Caki2 (cell line): ENCODE measurements at places on chromosomes 12 and 14. TPM values are rescaled to one million over a fixed set of nuclear protein-coding genes. Genes with fewer than 3 reads are reported as not detected.

- no peak for DNase-seq
These were observed 430.2 kb upstream of the TMPO start for GRCh38 chr12:98085046-98085755.

Gene RPGRIP1
- not detected in 2 replicates for total RNA-seq

Gene IL31
- not detected in 2 replicates for total RNA-seq

DNA sequence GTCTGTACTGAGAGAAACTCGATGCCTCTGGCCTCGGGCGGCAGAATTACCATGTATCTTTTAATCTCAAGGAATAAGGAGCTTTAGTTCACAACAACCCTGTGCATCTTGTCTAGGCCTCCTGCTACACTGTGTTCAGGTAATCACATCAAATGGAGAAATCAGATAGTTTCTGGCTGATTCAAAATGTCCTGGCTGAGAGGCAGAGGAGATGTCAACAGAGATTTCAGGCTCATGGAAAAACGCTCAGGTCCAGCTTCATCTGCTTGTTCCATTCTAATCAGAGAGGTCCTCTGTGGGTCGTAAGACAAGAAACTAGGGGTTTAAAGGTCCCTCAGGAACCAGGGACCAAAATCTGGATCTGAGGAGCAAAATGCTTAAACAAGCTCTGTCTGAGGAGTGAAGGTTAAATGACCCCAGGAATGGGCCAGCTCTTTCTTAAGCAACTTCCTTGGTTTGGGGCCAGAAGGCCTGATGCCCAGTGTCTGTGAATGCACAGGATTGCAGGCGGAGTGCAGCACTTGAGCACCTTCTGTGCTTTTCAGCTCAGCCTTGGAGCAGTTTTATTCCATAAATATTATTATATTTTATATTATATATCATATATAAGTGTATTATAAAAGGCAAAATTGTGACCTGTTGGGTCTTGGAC lies 170.2 kb upstream of the PRICKLE1 start:
- no peak for DNase-seq

Gene E2F7
- total RNA-seq, result 2.5 and 4.7 TPM in 2 replicates

- no peak for DNase-seq
These were observed 381.4 kb downstream of the TMEM117 start for GRCh38 chr12:44217146-44217883.

Gene CRIP1
- not detected in 2 replicates for total RNA-seq

GRCh38 chr12:3931206-3931605 lies 58.0 kb upstream of the PARP11 start:
- no peak for DNase-seq

- DNase-seq, result no peak
These were observed 12.4 kb downstream of the SEC23A start for GRCh38 chr14:39090548-39091111.

Gene PPP4R4
- not detected in 2 replicates for total RNA-seq

Gene RASSF3
- 50.0 and 63.8 TPM in 2 replicates for total RNA-seq

GRCh38 chr12:69083689-69084088 lies 150.7 kb upstream of the CPM start:
- no peak for DNase-seq

- no peak for DNase-seq
These were observed 81.2 kb downstream of the CHGA start for GRCh38 chr14:93003945-93004698.

DNA sequence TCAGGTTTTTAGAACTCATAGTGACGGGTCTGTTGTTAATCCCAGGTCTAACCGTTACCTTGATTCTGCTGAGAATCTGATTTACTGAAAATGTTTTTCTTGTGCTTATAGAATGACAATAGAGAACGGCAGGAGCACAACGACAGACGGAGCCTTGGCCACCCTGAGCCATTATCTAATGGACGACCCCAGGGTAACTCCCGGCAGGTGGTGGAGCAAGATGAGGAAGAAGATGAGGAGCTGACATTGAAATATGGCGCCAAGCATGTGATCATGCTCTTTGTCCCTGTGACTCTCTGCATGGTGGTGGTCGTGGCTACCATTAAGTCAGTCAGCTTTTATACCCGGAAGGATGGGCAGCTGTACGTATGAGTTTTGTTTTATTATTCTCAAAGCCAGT lies 34.4 kb downstream of the PSEN1 start:
- no peak for DNase-seq

- DNase-seq, result no peak
These were observed 25.0 kb downstream of the RAB35 start for GRCh38 chr12:120091371-120092090.

GRCh38 chr14:69337984-69338383 lies 60.1 kb downstream of the ERH start:
- DNase-seq, result no peak

DNA sequence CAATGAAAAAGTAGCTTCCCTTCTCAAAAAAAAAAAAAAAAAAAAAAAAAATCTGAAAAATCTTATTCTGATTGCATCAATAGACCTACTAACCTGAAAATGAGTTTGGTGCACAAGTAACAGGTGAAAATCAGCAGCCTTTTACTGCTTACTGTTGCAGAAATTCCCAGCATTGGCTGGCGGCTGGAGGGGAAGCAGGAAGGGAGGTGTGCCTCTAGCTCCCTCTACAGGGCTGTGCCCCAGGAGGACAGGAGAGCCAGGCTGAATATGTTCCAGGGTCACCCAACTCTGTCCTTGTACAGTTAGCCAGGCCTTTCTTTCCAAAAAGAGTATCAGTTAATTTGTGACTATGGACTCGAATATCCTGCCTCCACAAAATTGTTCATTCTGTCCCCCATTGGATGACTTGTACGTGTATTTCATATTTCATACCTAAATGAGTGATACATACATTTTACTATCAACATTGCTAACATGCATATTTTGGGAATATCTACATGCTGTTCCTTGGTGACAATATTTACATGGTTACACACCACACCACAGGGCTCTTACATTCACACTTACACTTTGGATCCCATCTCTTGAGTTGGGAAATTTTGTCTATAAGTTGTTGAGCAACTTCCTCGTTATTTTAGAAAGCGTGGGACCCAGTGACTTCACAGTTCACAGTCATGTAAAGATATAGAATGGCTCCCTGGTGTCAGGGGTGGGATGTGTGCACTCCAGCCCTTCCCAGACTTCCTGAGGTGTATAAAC lies 124.8 kb downstream of the SAMD4A start:
- DNase-seq, result peak; percentile 50

GRCh38 chr12:129772501-129773493 lies 131.0 kb downstream of the TMEM132D start:
- peak; percentile 17 for DNase-seq

DNA sequence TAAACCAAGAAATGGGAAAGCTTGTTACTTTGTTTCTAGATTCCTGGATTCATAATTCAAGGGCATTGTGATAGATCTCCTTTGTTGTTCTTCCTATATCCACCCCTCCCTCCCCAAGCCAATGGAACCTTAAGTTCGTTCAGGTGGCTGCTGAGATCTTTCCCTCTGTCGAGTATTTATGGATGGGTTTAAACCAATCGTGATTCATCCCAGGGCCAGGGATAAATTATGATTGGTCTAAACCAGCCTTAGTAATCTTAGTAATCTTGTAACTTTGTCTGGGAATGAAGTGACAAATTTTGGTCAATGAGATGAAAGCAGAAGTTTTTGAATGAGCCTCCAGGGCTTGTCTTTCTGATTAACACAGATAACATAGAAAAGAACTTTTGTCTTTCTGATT lies 56.1 kb upstream of the PCED1B start:
- no peak for DNase-seq

DNA sequence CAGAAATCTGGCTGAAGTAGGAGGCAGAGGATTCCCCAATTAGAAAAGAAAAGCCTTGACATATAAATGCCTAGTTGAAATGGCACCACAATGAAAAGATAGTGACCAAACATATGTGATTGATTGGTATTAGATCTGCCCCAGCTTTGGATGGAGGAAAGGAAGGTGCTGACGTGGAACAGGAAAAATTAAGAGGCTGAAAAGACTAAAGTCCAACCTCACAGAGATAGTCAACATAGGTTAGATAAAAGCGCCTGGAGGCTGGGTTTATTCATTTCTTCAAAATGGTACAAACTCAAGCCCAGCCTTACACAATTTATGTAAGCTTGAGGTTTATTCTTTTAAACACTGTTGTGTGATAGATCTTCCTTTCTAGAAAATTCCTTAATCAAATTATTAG lies 129.6 kb downstream of the RPS29 start:
- DNase-seq, result no peak

- DNase-seq, result no peak
These were observed 213.4 kb upstream of the NUDT4 start for GRCh38 chr12:93164103-93164880.

Gene CD4
- not detected in 2 replicates for total RNA-seq

GRCh38 chr12:123139926-123140675 lies 10.8 kb downstream of the PITPNM2 start:
- peak; percentile 81 for DNase-seq

GRCh38 chr12:131221061-131221956 lies 267.6 kb downstream of the ADGRD1 start:
- no peak for DNase-seq

DNA sequence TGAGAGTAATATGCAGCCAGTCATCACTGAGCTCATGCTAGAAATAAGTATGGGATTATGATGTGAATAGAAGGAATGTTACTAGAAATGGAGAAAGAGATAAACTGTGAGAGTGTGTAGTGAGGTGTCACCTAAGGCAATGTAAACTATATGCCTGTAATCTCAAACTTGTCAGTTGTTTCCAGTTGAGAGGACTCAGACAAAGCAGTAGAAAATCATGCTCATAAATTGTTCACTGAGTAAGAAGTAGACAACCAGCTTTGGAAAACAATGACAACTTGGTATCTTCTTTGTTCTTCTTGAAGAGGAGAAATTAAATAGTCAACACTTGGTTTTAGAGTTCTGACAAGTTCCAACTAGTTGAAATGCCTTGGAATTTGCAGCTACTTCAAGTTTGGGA lies 148.5 kb upstream of the OR4E1 start:
- DNase-seq, result no peak

DNA sequence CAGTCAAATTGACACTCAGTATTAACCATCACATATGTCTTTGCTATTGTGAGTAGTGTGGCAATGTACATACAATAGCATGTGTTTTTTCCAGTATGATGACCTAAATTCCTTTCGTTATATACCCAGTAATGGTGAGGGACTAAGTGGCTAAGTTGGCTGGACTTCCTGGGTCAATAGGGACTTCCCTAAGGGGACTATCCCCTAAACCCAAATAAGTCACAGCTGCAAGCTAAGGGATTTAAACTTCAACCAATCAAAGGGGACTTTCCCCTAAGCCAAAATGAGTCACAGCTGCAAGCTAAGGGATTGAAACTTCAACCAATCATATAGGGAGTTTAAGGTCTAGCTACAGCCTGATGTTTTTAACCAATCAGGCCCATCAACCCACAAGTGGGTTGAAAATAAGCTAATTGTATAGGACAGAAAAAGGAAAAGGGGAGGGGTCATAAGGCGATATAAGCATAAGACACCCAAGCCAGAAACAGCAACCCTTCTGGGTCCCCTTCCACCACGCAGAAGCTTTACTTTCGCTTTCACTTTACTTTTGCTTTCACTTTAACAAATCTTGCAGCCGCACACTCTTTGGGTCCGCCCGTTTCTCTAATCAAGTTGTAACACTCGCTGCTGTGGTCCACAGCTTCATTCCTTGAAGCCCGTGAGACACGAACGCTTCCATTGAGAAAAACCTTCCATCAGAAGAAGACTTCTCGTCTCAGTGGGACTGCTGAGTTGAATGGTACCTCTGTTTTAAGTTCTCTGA lies 404.4 kb downstream of the FLRT2 start:
- peak; percentile 87 for DNase-seq

DNA sequence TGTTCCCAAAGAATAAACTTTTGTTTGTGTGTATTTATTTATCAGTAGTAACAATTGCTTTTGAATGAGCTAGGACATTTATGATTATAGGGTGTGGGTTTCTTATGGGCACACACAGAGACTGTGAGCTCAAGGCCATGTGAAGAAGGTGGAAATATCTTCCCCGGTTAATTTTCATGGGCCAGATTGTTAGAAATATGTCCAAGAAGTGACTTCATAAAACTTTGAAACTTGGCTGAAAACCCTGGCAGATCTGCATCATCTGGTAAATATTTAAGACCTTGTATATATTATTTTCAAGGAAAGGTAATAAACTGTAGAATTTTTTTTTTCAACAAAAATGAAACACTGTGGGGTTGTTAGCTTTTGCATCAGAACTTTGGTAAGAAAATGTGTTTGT lies 53.5 kb upstream of the RNU6-8 start:
- DNase-seq, result no peak

- DNase-seq, result no peak
These were observed 13.8 kb downstream of the TMX1 start for GRCh38 chr14:51253880-51254279.

DNA sequence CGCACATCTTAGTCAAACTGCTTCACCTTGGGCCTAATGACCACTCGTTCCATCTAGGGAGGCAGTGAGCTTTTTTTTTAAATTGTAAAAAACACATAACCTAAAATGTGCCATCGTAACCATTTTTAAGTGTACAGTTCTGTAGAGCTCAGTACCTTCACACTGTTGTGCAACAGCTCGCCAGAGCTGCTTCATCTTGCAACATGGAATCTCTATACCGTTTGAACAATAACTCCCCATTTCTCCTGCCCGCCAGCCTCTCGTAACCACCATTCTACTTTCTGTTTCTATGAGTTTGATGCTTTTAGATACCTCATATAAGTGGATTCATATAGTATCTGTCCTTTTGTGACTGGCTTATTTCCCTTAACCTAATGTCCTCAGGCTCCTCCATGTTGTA lies 196.2 kb downstream of the CHST11 start:
- DNase-seq, result no peak

DNA sequence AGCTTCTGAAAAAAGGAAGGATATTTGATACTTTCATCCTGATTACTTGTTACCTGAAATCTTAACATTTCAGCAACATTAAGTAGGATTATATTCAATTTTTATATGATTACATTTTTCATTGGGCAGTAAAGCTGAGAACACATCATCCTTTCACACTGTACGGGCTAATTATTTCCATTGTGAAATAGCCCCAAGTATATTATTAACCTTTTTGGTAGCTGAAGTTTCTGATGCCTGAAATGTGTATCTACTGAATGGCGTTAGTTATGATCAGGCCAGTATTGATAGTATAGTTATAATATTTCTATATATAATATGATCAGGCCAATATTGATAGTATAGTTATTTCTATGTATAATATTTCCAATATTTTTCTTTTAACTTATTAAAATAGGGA lies 10.1 kb downstream of the SPATS2 start:
- no peak for DNase-seq

Gene CINP
- 30.6 and 48.4 TPM in 2 replicates for total RNA-seq

DNA sequence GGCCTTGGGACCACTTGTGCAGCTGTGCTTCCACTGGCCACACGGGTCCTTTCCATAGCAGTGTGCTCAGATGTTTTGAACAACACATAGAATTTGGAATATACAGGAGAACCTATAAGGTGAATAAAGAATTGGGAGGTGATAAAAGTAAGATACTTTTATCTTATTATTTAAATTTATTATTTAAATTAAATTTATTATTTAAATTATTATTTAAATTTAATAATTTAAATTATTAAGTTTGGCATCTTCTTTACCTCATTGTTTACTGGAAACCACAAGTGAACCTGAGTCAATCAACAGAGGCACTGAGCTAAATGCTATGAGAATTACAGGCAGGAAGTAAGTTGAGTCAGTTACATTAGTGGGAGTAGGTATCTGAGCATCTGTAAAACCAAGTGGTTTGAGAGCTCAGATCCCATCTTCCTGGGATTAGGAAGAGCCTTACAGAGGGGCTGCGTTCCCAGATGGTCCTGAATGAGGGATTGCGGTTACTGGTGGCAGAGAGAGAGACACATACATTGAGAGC lies 103.1 kb downstream of the ESR2 start:
- DNase-seq, result no peak

- DNase-seq, result peak; percentile 97
These were observed at the start of gene MAP3K9 for GRCh38 chr14:70809225-70810219. TSS of gene MAP3K9 (minus strand) at chr14:70809513. CDS start at chr14:70809171, 342 bp downstream.
